Activated CD4-positive, alpha-beta T cell treated with anti-CD3 and anti-CD28 coated beads, Interleukin-2, amount 50 U/mL, for 16 hours (primary cell): ENCODE measurements at places on chromosomes 16 and 17.

DNA sequence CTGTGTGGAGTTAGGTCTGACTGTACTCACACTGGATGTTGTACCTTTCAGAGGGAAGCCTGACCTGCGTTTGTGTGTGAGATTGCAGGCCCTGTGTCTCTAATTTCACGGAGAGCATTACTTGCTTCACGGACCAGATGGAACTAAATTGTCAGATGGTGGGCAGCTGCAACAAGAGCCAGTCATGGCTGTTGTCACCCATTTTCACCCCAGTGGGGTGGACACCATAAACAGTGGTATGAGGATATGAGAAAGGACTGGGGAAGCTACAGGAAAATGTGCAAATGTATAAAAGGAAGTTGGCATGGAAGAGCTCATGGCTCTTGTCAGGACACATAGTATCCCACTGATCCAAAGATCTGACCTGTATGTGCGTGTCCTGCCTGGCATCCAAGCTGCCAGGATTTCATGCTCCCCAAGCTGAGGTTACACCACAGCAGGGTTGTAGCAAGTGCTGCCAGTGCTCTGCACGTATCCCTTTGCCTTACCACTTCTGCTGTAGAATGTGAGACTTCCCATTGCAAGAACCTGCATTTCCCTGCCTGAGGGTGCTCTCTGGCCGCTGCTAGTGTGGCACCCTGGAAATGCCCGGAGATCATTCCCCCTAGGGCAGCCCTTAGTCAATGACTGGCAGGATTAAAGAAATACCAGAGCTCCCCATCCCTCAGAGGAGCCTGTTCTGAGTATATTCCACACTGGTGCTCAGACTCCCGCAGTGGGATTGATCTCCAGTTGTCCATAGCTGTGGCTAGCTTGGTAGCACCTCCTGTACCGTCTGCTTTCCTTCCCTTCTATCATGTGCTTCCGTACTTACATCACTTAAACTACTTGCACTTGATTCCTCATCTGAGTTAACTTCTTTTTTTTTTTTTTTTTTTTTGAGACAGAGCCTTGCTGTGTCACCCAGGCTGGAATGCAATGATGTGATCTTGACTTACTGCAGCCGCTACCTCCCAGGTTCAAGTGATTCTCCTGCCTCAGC, 70.4 kb upstream of the TANC2 start:
- no peak for DNase-seq

GRCh38 chr17:66416207-66416940, 114.0 kb downstream of the PRKCA start:
- no peak for DNase-seq

GRCh38 chr16:11586378-11586855, 302 bp downstream of the LITAF start:
- DNase-seq: no peak

DNA sequence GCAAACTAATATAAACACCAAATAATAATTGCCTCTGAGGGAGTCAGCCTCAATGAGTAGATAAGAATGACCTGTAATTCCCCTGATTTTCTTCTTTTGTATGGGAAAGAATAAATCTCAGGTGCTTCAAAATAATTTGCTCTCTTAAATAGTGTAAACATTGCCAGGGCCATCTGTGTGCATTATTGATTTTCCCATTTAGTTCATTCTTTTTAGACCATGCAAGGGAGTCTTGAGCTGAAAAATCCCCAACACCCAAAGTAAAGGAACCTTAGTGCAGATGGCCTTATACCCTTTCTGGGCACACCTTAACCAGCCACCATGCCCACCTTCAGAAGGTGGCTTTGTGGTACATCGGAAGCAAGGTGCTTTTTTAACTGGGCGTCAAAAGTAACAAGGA, 267.2 kb downstream of the TMEM114 start:
- no peak for DNase-seq

- DNase-seq: no peak
Observed at GRCh38 chr16:6374821-6375220, 957.8 kb upstream of the RBFOX1 start.

DNA sequence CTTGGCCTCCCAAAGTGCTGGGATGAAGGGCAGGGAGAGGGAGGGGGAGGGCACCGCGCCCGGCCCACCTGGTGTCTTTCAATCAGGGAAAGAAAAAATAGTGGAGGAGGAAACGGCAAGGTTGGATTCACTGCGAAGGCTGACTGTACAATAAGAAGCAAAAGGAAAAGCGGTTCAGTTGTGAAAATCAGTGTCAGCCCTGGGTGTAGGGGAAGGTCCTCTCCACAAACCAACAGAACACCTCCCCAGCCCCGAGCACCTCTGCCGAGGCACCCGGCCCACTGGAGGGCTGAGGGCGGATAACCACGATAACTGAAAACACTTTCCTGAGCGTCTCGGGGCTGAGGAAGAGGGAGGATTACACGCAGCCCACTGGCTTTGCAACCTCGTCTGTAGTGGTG, 1.4 kb upstream of the SPG7 start:
- peak; percentile 44 for DNase-seq

- DNase-seq: no peak
Observed at GRCh38 chr17:74520790-74521480, 10.3 kb downstream of the CD300LB start.

GRCh38 chr17:8125947-8126490, 2.1 kb upstream of the HES7 start:
- no peak for DNase-seq

- peak; percentile 39 for DNase-seq
Observed at GRCh38 chr17:8900626-8901585, 33.4 kb upstream of the PIK3R6 start.

DNA sequence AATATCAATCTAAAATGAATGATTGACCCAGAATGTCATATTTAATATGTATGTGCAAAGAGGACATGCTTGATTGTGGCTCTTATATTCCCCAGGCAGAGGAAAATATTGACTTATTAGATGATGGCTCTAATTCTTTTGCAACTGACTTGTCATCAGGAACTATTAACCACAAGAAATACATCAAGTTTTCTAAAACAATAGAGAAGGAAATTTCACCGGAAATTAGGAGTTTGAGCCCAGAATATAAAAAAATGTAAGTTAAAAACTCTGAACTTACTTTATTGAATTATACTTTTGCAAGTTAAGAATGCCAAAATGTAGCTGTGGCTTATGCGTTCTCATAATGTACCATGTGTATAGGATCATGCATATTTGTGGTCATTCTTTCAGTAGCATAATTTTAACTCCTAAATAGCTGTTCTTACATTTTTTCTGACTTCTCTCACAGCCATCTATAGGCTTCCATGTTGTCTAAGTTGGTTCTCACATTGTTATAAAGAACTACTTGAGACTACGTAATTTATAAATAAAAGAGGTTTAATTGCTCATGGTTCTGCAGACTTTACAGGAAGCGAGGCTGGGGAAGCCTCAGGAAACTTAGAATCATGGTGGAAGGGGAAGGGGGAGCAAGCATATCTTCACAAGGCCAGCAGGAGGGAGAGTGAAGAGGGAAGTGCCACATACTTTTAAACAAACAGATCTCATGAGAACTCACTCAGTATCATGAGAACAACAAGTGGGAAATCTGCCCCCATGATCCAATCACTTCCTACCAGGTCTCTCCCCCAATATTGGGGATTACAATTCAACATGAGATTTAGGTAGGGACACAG, 11.6 kb downstream of the EFCAB13 start:
- no peak for DNase-seq

DNA sequence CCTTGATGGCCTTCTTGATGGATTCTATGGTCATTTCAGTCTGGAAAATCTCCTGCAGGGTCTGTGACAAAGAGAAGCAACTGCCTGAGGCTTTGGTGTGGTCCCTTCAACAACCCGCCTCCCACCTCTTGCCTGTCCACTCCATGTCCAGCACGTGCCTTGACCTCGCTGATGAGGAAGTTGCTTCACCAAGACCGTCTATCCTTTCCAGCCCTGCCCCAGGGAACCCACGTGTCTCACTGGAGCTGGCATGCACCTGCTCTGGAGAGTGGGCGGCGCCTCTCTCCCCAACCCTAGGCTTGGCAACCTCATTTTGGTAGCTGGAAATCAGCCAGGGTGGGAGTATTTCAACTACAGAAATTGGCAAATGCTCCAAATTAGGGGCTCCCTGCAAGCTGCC, 32.6 kb downstream of the TEKT3 start:
- DNase-seq: no peak

- DNase-seq: no peak
Observed at GRCh38 chr17:13962716-13963240, 106.5 kb upstream of the COX10 start.

GRCh38 chr16:77158293-77158692, 32.7 kb upstream of the MON1B start:
- no peak for DNase-seq

- no peak for DNase-seq
Observed at GRCh38 chr16:77624085-77624484, 98.2 kb upstream of the NUDT7 start.

DNA sequence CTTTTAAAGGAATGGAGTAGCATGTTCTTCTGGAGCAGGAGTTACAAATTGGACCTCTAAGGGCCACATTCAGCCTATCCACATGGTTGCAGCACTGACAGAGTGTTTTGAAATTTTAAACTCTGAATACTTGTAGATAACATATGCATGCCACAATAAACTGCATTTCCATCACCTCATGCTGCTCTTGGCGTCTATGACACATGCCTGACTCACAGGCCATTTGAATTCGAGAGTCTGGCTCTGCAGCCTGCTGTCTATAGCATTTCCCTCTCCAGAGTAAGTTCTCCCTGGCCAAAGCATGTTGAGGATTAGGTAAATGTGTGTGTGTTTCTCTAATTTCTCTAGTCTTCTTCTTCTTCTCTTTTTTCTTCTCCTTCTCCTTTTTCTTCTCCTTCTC, 28.7 kb upstream of the MYOCD start:
- no peak for DNase-seq
